Skeletal muscle tissue (tissue), 5 donors: ENCODE measurements at places on chromosomes 3 and 15. TPM values are rescaled to one million over a fixed set of nuclear protein-coding genes. Genes with fewer than 3 reads are reported as not detected.

Gene LSAMP
- total RNA-seq: 3.7 TPM

Gene ANKRD63
- not detected for total RNA-seq

Gene CLPX
- total RNA-seq: 42.3 TPM

Gene CFAP92
- total RNA-seq: 1.6 TPM

Gene GP5
- total RNA-seq: under 0.01 TPM

Gene ARRDC4
- 10.4 TPM for total RNA-seq

Gene KBTBD13
- 1.6 TPM for total RNA-seq

Gene SNAPC5
- 17.2 TPM for total RNA-seq

Gene OXTR
- 0.52 TPM for total RNA-seq

Gene SHC4
- total RNA-seq: 2.1 TPM

Gene FSIP1
- 3.7 TPM for total RNA-seq

Gene MCF2L2
- under 0.01 TPM for total RNA-seq

Gene ICE2
- total RNA-seq: 34.4 TPM

Gene ADGRG7
- not detected for total RNA-seq

Gene MEGF11
- 0.52 TPM for total RNA-seq

Gene LARP6
- 7.3 TPM for total RNA-seq

Gene TRIM42
- not detected for total RNA-seq

Gene STARD5
- total RNA-seq: 2.1 TPM

Gene WNT5A
- 8.9 TPM for total RNA-seq

Gene C2CD4A
- not detected for total RNA-seq

Gene PLSCR4
- 21.9 TPM for total RNA-seq

Gene ZNF385D
- total RNA-seq: 9.4 TPM

Gene RARB
- total RNA-seq: 20.9 TPM

Gene CYP19A1
- 0.52 TPM for total RNA-seq

Gene RCCD1
- total RNA-seq: 11.5 TPM

Gene TOPAZ1
- not detected for total RNA-seq

Gene PCOLCE2
- total RNA-seq: 3.1 TPM

Gene NR1D2
- total RNA-seq: 35.5 TPM

Gene FETUB
- not detected for total RNA-seq

Gene SLC12A6
- total RNA-seq: 20.4 TPM

Gene CELSR3
- total RNA-seq: under 0.01 TPM

Gene SETD2
- 48.5 TPM for total RNA-seq

Gene HRG
- not detected for total RNA-seq

Gene CYP1A2
- total RNA-seq: not detected

Gene COX17
- 24.5 TPM for total RNA-seq

Gene PPM1L
- total RNA-seq: 14.1 TPM

Gene SNTN
- total RNA-seq: not detected

Gene TATDN2
- 13.6 TPM for total RNA-seq

Gene CFAP100
- not detected for total RNA-seq
